Caco-2 (cell line): ENCODE measurements at places on chromosomes 4 and X. TPM values are rescaled to one million over a fixed set of nuclear protein-coding genes. Genes with fewer than 3 reads are reported as not detected.

Gene TMEM185A
- total RNA-seq, result 14.2 and 17.1 TPM in 2 replicates

DNA sequence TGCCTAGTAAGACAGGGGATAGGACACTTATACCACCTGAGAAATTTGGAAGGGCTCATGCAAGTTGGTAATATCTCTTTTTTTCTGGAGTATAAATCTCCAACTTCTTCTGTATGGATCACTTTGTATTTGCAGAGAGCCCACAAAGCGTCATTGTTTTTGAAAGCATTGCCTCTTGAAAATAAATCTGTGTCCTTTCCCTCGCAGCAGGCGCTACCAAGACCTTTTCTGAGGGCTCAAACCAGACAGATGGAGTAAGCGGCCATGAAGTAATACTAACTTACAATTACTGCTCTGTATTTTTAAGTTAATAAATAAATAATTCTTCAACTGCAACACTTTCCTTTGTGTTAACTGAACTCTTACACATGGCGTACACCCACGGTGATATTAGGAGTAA, 56.0 kb upstream of the FBXW7 start:
- H3K27me3 ChIP-seq, result no peaks in the 10 kb centered on the region
- no peak overlapping the region for H3K27ac ChIP-seq
- no peaks in the 10 kb centered on the region for H3K36me3 ChIP-seq
- DNase-seq, result no peak
- no peak overlapping the region for H3K4me3 ChIP-seq
- no peaks in the 10 kb centered on the region for H3K4me1 ChIP-seq

DNA sequence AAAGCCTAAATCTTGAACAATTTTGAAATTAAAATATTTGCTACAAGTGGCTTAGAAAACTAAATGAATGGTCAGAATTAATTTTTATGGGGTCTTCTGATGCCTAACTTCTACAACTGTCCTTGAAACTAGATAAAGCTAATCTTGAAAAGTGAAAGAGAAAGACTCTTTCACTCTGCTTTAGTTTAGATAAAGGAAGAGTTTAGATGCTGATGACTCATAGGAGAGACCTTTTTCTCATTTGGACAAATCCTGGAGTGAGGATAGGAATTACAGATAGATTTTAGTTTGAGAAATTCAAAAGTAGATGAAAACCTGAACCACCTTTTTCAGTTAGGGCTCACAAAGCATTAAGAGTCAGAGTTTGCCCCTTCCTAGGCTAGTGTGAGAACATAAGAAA, 342.3 kb upstream of the GRID2 start:
- no peaks in the 10 kb centered on the region for H3K36me3 ChIP-seq
- no peak overlapping the region for H3K27ac ChIP-seq
- H3K27me3 ChIP-seq, result no peaks in the 10 kb centered on the region
- no peak overlapping the region for H3K4me3 ChIP-seq
- no peaks in the 10 kb centered on the region for H3K4me1 ChIP-seq

Gene TMEM255A
- 2.9 and 3.8 TPM in 2 replicates for total RNA-seq

Gene ZXDA
- total RNA-seq, result 1.8 and 2.4 TPM in 2 replicates

Gene CCDC149
- total RNA-seq, result 0.95 and 1.7 TPM in 2 replicates

GRCh38 chr4:77538144-77538543, 67.5 kb upstream of the CXCL13 start:
- H3K4me3 ChIP-seq, result no peak overlapping the region
- DNase-seq, result no peak
- no peaks in the 10 kb centered on the region for H3K27me3 ChIP-seq
- H3K4me1 ChIP-seq, result no peaks in the 10 kb centered on the region
- no peaks in the 10 kb centered on the region for H3K36me3 ChIP-seq
- H3K27ac ChIP-seq, result no peak overlapping the region

Gene ANKRD50
- total RNA-seq, result 7.0 and 7.7 TPM in 2 replicates

- no peak overlapping the region for H3K27ac ChIP-seq
- no peaks in the 10 kb centered on the region for H3K27me3 ChIP-seq
- H3K4me1 ChIP-seq, result no peaks in the 10 kb centered on the region
- H3K36me3 ChIP-seq, result no peaks in the 10 kb centered on the region
These were observed 323.9 kb upstream of the CXXC4 start for GRCh38 chr4:104818579-104818978.

Gene TMEM35A
- total RNA-seq, result not detected in 2 replicates

- DNase-seq, result no peak
- no peaks in the 10 kb centered on the region for H3K27me3 ChIP-seq
- H3K27ac ChIP-seq, result no peak overlapping the region
- no peaks in the 10 kb centered on the region for H3K36me3 ChIP-seq
- no peak overlapping the region for H3K4me3 ChIP-seq
- H3K4me1 ChIP-seq, result no peaks in the 10 kb centered on the region
These were observed 9.3 kb downstream of the TMEM255A start for GRCh38 chrX:120301960-120302359.
